ENCODE measurements at places on chromosomes 2 and 18. TPM values are rescaled to one million over a fixed set of nuclear protein-coding genes. Genes with fewer than 3 reads are reported as not detected.

GRCh38 chr2:10377052-10377746 lies 70.9 kb downstream of the ODC1 start:
- DNase-seq = no peak

- peak; percentile 55 for DNase-seq
Measured at GRCh38 chr2:54387059-54387991, 68.8 kb upstream of the SPTBN1 start.

DNA sequence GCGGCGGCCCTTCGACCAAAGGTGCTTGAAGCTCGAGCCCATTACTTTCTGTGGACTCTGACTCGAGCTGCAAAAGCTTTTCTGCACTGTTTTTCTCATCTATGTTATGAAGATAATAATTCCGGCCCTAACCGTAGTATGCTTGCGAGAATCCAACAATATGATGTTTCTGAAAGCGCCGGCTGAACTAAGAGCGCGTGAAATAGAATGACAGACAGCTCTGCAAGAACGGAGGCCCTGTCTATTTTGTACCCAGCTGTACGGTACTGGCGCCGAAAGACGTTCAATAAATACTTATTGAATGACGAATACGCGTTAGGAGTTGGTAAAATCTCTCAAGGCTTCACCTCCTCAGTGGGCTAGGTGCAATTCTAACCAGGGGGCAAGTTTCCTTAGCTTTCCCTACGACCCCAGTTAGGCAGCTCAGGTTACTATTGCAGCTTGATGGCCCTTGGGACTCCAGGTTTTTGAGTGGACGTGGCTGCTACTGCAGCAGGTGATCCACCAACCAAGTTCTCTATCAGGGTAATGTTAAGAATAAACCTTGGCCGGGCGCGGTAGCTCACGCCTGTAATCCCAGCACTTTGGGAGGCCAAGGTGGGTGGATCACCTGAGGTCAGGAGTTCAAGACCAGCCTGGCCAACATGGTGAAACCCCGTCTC lies 570 bp downstream of the SCRN3 start:
- peak; percentile 15 for DNase-seq

DNA sequence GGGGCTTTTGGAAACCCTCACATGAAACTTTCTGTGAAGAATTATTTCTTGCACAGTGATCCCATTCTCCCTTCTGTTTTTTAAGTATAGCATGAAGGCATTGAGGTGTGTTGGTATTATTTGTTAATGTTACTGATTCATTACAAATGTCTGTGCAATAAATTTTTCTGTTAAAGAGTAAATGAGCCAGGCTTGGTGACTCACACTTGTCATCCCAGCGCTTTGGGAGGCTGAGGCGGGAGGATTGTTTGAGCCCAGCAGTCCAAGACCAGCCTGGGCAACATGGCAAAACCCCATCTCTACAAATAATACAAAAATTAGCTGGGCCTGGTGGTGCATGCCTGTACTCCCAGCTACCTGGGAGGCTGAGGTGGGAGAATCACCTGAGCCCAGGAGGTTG lies 87.8 kb downstream of the KCTD18 start:
- DNase-seq = no peak

DNA sequence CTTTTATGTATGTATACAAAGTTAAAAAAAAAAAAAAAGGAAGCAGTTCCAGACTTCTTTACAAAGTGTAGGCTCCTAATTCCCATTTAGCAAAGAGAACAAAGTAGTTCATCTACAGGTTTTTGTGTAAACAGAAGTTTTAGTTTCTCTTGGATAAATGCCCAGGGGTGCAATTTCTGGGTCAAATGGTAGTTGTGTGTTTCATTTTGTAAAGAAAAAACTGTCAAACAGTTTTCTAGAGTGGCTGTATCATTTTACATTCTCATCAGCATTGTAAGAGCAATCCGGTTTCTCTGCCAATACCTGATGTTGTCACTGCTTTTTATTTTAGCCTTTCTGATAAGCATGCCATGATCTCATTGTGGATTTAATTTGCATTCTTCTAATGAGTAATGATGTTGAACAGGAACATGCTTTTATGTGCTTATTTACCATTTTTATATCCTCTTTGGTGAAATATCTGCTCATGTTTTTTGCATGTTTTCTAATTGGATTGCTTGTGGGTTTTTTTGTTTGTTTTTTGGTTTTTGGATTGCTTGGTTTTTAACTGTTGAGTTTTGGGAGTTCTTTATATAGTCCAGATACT lies 16.6 kb upstream of the PSME4 start:
- peak; percentile 20 for DNase-seq

DNA sequence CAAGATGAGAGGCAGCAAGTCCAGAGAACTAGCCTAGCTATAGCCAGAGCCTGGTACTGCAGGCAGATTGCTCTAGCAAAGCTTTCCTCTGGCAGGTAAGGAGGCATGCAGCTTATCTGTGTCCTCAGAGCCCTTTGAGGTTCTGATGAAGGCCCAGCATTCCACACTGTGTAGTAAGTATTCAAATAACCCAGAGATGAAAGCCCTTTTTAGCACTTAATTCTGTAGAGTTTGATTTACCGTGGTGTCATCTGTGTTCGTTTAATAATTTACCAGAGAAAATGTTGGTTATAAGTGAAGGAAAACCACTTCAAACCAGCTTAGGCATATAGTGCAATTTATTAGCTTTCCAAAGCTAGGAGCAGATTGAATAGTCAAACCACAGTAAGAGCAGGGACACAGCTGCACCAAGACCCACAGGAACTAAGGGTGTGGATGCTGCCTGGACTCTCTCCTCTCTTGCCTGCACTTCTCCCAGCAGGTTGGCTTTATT lies 226.6 kb downstream of the BABAM2 start:
- DNase-seq = no peak

DNA sequence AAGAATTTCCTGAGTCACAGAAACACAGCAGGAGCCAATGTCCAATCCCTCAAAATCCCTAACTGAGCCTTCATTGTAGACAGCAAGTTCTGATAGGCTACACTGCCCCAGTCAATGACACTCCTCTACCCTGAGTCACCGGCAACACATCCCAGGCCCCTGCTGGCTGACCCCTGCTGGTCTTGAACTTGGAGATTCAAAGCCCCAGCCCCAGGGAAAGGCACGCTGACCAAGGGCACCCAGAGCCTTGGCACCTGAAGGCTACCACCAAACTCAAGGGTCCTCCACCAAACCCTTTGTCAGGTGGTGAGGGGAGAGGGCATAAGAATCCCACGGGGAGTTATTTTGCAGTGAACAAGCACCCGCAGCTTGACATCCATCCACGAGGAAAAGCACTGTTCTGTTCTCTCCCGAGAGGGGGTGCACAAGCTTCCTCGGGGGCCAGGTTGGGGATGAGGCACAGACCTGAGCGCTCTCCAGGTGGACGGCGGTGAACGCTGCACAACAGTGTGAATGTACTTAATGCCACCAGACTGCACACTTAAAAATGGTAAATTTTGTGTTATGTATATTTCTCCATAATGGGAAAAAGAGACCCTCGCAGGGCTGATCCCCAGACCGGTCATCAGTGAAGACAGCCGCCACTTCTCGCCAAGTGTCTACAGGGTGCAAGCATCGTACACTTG lies 46.9 kb downstream of the TFCP2L1 start:
- peak; percentile 71 for DNase-seq

- DNase-seq = no peak
Measured at GRCh38 chr2:140804700-140805260, 1326.0 kb downstream of the LRP1B start.

DNA sequence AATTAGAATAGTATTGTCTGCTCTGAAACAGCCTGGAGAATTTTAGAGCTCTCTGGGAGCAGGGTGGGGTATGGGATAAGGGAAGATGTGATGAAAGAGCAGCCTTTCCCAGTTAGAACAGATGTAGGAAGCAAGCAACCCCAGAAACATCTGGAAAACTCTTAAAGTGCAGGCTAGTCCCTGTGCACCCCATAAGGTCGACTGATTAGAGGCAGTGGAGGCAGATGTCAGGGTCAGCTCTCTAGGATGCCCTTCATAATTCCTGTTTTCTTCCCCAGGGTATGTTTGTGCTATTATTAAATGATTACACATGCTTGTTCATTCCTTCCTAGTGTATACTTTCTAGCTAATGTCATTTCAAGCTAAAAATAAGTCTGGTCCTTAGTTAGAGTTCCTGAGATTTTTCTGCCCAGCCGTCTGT lies 41.7 kb downstream of the PTPRM start:
- DNase-seq = no peak

- no peak for DNase-seq
Measured at GRCh38 chr2:11652553-11652952, 17.4 kb downstream of the NTSR2 start.

The C2orf66 gene
- 0.26 TPM for total RNA-seq

The MC5R gene
- total RNA-seq = 6.7 TPM

The MAPK4 gene
- 0.07 TPM for total RNA-seq

The C2orf72 gene
- 2.6 TPM for total RNA-seq

The CROCC2 gene
- total RNA-seq = not detected

Measured in A172 (cell line).